ENCODE measurements at places on chromosomes 11 and 22.

- no peak for DNase-seq
These were observed 8.9 kb downstream of the TOM1 start for GRCh38 chr22:35308480-35309021.

GRCh38 chr11:74464746-74465145, 2.6 kb downstream of the KCNE3 start:
- DNase-seq = no peak

DNA sequence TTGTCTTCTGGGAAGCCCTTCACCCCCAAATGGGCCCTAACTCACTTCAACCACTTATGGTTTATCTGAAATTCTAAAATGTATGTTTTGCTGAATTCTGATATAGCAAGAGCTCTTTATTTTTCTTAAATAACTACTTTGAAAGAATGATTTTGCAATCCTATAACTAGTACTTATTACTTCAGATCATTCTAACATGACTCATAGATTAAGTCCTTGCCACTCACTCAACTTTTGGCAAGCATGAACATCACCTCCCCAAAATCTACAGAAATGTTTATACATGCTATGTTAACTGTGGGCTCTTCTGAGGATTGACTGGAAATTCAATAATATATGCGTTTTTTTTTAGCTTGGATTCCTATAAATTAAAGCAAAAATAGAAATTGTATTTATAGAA, 367.4 kb upstream of the FAT3 start:
- DNase-seq = no peak

DNA sequence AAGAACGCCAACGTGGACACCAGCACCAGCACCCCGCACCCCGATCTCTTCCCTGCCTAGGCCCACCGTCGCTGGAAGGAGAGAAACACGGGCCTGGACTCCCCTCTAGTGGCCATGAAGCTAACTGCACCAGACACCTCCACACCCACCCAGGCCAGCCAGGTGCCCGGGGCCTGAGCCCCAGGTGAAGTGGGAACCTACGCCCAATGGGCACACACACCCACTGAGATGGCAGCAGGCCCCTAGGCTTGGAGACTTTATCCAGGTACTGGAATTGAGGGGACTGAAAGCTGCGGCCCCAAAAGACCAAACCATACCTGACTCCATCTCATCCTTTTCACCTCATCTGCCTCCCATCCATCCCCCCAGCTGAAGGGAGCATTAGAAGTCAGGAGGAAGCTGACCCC, 81.0 kb downstream of the BUD13 start:
- peak; percentile 9 for DNase-seq

Measured in SW 1271 (cell line).